ENCODE measurements at places on chromosomes 12 and 14.

- no peak for DNase-seq
Measured at GRCh38 chr12:102064476-102064875, 2.7 kb upstream of the WASHC3 start.

DNA sequence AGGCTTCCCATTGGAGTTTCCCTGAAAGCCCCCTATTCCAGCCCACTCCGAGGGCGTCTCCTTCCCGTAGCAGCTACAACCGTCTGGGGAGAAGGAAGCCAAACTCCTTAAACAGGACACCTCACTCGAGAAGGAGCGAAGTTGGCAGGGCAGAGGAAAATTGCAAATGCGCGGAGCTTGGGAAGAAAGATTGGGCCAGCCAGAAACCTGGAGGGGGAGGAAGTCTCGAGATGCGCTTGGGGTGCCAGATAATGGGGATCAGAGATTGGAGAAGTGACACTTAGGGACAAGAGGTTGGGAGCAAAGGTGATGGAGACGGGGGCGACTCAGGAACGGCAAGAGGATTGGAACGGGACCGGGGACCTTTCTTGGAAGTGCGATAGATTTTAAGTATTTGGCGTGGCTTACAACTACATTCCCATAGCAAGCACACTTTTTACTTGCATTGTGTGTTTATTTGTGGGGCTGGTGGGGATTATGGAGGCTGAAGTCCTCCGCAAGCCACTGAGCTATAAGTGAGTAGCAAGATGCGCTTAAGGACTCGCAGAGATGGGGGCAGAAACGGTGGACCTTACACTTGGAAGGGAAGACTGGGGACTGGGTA is 926 bp downstream of the HRK start:
- no peak for DNase-seq

- DNase-seq, result peak; percentile 92
Measured at GRCh38 chr12:40226705-40227104, 1.9 kb downstream of the LRRK2 start.

DNA sequence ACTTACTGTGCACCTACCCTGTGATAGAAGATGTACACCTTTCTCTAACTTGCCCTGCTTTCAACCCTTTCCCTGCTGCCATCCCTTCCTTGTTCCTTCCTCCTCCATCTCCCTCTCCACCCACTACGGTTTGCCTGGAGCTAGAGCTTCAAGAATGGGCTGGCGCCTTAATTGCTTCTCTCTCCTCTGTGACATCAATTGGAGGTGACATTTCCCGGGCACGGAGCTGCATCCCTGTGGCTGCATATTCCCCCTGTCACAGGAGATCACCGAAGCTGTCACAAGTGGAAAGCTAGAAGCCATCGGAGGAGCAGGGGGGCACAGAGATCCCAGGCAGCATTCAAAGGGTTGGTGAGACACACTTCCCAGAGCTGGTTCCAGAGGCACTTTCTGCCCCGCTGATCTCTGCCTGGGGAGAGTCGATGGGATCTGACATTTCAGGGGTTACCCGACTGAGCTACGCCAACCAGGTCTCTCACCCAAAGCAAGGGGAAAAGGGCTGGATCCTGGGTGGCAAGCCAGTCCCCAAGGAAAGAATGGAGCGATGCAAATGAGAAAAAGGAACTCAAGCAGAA is 604.9 kb downstream of the MED13L start:
- DNase-seq, result no peak

DNA sequence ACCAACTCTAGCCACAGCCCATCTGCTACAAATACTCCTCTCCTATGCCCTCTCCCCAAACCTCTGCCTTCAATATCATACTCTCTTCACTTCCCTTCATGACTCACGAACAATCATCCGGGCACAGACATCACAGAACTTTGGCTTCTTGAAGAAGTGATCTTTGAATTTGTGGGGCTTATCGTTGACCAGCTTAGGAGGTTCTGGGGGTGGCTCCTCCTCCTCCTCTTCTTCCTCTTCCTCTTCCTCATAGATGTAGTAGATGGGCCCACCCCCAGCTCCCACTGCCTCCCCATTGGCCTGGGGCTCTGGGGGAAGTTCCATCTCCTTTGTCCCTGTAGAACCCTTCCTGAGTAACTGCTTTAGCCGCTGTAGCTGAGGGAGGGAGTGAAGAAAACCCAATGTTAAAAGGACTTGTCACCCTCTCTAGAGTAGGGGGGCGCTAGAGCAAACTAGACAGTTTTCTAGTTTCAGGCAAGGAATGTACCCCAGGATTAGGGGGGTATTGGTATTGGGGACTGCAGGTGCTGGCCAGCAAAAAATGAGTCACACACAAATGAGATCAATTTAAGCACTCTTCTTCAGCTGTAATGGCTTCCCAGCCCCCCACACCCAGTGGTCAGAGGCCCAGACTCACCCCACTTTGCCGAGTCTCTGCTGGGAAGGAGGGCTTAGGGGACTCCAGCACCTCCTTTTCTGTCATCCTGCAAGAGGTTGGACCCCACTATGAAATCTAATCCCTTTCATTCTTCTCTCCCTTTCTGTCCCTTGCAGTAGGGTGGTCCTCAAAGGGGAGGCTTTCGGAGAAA is 1.8 kb downstream of the STAC3 start:
- no peak for DNase-seq

- no peak for DNase-seq
Measured at GRCh38 chr14:59017285-59017965, 171.0 kb upstream of the DAAM1 start.

DNA sequence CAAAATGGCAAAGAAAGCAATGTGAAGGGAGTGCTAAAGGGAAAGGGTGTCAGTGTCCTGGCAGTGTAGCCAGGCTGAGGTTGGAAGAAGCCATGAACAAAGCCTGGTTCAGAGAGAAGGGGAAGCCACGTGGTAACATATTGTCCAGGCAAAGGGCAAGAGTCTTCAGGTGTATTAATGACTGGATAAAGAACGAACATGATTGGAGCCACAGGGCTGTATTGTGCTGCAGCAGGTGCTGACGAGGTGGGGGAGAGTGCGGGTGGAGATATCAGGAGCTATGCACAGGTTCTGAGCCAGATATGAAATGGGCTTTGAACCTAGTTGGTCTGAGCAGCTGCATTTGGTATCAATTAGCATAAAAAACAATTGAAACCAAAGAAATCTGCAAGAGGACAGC is 18.6 kb upstream of the EMP1 start:
- no peak for DNase-seq
